ENCODE measurements at places on chromosomes 3 and 15. TPM values are rescaled to one million over a fixed set of nuclear protein-coding genes. Genes with fewer than 3 reads are reported as not detected.

- no peak for DNase-seq
These were observed 72.8 kb downstream of the SMAD3 start for GRCh38 chr15:67137951-67138848.

DNA sequence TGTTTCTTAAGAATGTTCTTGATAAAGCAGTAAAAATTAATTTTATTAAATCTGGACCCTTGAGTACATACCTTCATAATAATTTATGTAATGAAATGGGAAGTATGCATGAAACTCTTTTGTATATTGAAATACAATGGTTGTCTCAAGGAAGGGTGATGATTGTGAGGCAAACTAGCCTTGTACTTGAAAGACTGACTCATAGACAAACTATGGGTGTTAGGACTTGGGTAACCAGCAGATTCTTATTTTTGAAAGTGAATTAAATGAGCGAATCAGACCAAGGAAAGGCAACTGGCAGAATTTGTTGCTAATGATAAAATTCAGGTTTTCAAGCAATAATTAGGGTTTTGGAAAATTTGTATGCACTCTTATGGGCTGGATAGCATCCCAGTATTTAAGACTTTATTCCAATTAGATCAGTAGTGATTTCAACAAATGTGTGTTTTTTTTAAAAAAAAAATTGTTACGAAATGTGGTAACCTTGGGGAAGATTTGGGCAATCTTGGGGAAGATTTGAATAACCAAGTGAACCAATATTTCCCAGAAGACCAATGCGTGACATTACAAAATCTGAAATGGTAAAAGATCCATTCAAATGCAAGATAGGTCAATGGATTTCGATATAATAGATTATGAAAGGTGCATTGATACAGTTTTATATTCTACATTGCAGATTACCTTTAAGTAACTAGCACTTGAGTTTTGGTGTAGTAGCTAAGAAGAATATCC, 42.0 kb downstream of the ATP2C1 start:
- no peak for DNase-seq

GRCh38 chr3:195559723-195560409, 16.7 kb upstream of the PPP1R2 start:
- no peak for DNase-seq

- DNase-seq: no peak
These were observed 224.2 kb upstream of the TBL1XR1 start for GRCh38 chr3:177421481-177421785.

GRCh38 chr3:14862661-14863230, 44.0 kb downstream of the FGD5 start:
- no peak for DNase-seq

DNA sequence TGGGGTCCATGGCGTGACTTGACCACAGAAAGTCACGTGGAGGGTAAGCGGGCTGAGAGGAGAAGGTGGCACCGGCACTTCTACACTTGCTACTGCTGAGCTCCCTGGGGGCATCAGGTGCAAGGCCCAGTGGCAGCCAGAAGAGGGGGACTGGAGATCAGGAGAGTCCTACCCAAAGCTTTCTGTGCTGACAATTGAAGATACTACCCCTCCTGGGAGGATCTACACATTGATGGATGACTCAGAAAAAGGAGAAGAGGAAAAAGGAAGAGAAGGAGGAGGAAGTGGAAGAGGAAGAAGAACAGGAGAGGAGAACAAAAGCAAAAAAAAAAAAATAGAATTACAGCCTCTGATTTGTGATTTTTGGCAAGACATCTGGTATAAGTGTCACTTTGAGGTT, 41.2 kb downstream of the MYO5C start:
- no peak for DNase-seq

GRCh38 chr3:29665688-29666087, 384.8 kb downstream of the RBMS3 start:
- DNase-seq: no peak

GRCh38 chr3:96449803-96450202, 364.6 kb upstream of the EPHA6 start:
- peak; percentile 48 for DNase-seq

- no peak for DNase-seq
These were observed 142.2 kb downstream of the FOXP1 start for GRCh38 chr3:71441217-71441924.

DNA sequence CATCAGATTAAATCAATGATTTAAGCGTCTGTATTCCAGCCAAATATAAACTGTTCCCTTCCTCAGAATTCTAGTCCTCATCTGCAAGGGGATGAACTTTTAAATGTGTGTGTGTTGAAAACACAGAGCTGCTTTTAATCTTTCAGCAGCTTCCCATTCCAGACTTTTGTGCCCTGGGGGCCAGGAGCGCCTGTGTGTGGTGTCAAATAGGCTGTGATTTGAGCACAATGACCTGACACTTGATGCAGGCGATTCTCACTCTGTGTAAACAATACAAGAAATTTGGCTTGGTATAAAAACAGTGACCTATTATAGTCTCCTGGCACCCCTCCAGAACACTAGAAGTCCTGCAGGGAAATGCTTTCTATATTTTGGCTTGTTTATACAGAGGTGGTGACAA, 274.6 kb upstream of the ROPN1 start:
- DNase-seq: peak; percentile 29

- DNase-seq: no peak
These were observed 29.0 kb downstream of the VIPR1 start for GRCh38 chr3:42531470-42531869.

DNA sequence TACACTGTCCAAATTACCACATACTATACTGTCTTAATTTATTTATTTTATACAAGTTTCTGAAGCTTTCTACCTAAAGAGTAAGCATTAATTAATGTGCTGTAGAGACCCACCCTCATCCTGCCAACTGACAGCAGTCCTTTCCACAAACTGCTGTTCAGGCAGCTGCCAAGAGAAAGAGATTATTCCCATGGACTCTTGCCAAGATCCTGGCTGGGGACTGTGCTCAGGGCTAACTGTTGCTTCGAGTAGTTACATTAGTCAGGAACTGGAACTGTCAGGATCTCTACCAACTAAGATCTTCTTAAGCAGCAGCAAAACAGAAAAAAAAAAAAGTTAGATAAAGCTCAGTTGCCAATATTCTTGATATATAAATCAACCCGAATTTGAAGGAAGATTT, 398.8 kb downstream of the MECOM start:
- DNase-seq: peak; percentile 86

- no peak for DNase-seq
These were observed 17.9 kb upstream of the TM4SF1 start for GRCh38 chr3:149395107-149396089.

GRCh38 chr3:171649267-171649666, 161.0 kb downstream of the PLD1 start:
- DNase-seq: no peak

GRCh38 chr3:72665701-72666446, 182.4 kb downstream of the SHQ1 start:
- DNase-seq: peak; percentile 50

GRCh38 chr3:186123012-186123411, 14.1 kb upstream of the ETV5 start:
- DNase-seq: no peak

GRCh38 chr3:187673012-187673411, 2.8 kb upstream of the SST start:
- no peak for DNase-seq

DNA sequence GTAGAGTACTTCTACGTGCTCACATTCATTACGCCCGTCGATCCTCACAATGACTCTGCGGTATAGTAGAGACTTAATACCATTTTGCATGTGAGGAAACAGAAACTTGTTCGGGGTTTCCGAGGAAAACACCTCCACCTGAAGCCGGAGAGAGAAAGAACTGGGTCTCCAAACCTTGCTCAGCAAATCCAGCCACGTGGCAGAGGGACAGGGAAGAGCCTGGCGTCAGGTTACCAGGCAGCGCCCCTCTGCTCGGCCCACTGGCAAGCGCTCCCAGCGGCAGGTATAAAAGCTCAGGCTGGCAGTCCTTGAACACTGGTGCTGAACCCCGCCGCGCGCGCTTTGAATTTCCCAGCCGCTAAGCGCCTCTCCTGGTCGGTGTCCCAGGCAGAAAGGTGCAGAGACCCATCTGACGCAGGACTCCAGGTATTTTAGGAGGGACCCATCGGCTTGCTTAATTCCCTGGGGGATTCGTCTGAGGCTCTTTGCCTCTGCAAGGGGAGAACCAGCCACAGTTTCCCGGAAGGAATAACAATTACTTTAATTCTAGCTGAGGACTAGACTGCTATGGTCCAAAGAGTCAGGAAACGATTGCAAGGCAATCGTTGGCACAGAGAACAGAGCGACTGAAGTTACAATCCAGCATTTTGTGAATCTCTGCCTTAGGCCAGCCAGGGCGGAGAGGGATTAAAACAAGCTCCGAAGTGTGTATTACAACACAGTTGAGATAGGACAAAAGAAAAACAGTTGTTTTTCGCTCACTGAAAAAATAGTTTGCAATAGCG, at the start of gene C2CD4A:
C2CD4A (plus strand) TSS at position 315 of the 785 bp plus-strand sequence. CDS start 637 bp downstream, outside the sequence.
- peak; percentile 90 for DNase-seq

DNA sequence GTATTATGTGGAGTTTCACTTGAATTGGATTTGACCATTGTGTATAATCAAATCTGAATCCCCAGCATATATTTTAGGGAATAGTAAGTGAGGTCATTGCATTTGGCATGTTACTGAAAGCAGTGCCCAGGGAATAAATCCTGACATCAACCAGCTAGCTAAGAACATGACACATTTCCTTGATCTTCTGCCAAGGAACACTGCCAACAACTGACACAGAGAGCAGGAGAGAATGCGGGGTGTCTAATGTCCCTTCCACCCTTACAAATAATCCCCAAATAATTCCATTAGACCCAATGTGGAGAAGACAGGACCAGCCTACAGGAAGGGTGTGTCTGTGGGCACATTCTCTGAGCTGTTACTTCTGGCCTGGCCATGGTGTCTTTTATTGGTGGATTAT, 30.6 kb upstream of the UBE3A start:
- DNase-seq: no peak

GRCh38 chr3:59245859-59246501, 196.2 kb upstream of the CFAP20DC start:
- no peak for DNase-seq

GRCh38 chr3:47512416-47513124, 942 bp downstream of the ELP6 start:
- peak; percentile 65 for DNase-seq

Gene TGM4
- not detected for total RNA-seq

Gene NPAP1
- total RNA-seq: not detected

Gene TMCO5A
- 1.4 TPM for total RNA-seq

Gene FES
- total RNA-seq: 13.8 TPM

Gene HOMER2
- total RNA-seq: 144 TPM

Gene TUSC7
- total RNA-seq: not detected

Gene SIN3A
- 41.4 TPM for total RNA-seq

Gene RHOV
- total RNA-seq: not detected

Gene VIPR1
- total RNA-seq: 10.1 TPM

Gene CCDC33
- total RNA-seq: not detected

Gene DLL4
- total RNA-seq: 20.0 TPM
